ENCODE measurements at places on chromosomes 3 and 15. TPM values are rescaled to one million over a fixed set of nuclear protein-coding genes. Genes with fewer than 3 reads are reported as not detected.

Gene DPPA4
- total RNA-seq, result not detected

Gene NPAP1
- not detected for total RNA-seq

Gene CADM2
- total RNA-seq, result not detected

Gene CYP1A2
- total RNA-seq, result not detected

Gene LINGO1
- total RNA-seq, result 0.90 TPM

Gene CNTN3
- total RNA-seq, result 0.37 TPM

Gene GANC
- total RNA-seq, result 19.5 TPM

Gene SPINK8
- total RNA-seq, result not detected

Gene NR2E3
- not detected for total RNA-seq

Gene ZNF502
- total RNA-seq, result 3.5 TPM

Gene HYAL1
- total RNA-seq, result 1.1 TPM

Gene GOLGA6D
- not detected for total RNA-seq

Gene OXTR
- total RNA-seq, result 0.61 TPM
